MCF 10A (cell line): ENCODE measurements at places on chromosomes 1 and 21. TPM values are rescaled to one million over a fixed set of nuclear protein-coding genes. Genes with fewer than 3 reads are reported as not detected.

- no peak for DNase-seq
Observed at GRCh38 chr1:197985351-197985750, 68.2 kb downstream of the LHX9 start.

- DNase-seq: no peak
Observed at GRCh38 chr21:27146268-27146667, 179.4 kb upstream of the ADAMTS5 start.

GRCh38 chr1:70899735-70900134, 147.9 kb downstream of the PTGER3 start:
- DNase-seq: no peak

GRCh38 chr1:90778486-90778885, 61.4 kb upstream of the BARHL2 start:
- DNase-seq: no peak

DNA sequence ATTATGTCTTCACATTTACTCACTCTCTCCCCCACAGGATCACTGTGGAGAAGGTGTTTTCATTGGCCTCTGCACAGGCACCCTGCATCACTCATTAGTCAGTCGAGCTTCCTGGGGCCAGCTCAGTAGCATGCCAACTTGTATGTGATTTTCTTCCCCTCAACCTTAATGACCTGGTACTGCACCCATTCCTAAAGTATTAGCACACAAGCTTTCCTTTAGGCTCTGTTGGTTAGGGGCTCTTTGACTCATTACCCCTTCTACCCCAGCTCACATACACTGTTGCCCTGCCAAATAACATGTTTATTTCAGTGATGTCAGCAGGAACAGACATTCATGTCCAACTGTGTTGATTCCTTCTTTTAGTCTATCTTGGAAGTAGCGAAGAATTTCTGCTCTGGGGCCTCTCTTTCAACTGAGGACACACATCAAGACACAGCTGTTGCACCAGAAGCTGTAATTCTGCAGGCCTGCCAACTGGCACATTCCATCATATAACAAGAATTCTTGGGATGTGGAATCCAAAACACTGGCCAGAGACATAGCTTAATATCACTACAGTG, 603.5 kb upstream of the ADAMTS5 start:
- DNase-seq: peak; percentile 83

GRCh38 chr21:42112857-42113256, 41.7 kb downstream of the UMODL1 start:
- DNase-seq: peak; percentile 20

- DNase-seq: no peak
Observed at GRCh38 chr1:231720652-231721325, 94.2 kb downstream of the DISC1 start.

GRCh38 chr1:221663321-221663720, 78.6 kb downstream of the DUSP10 start:
- no peak for DNase-seq

GRCh38 chr21:27803571-27803970, 836.7 kb upstream of the ADAMTS5 start:
- DNase-seq: no peak

- DNase-seq: no peak
Observed at GRCh38 chr1:46372431-46372830, 21.7 kb upstream of the FAAH start.

Gene LHX8
- not detected in 2 replicates for total RNA-seq

Gene GCSAML
- not detected in 2 replicates for total RNA-seq
